ENCODE measurements at places on chromosomes 1 and 21.

- no peak for DNase-seq
Measured at GRCh38 chr1:202810193-202810614, 550 bp upstream of the PCAT6 start.

DNA sequence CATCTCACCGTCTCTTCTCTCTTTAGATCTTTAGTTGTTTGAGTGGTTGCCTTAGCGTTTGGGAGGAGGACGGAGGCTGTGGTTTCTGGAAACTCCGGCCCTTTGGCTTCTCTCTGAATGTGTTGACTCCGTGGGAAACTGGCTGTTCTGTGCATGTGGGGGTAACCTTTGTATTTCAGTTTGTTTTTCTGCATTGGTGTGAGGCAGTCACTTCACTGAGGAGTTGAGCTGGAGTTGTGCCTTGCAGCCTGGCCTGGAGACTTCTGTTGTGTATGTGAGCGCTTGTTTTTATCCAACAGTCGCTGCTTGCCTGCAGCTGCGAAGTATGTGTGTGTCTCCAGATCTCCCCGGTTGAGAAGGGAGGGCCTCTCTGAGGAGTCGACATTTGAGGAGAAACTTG is 33.6 kb downstream of the CLDN14 start:
- no peak for DNase-seq

GRCh38 chr1:226181996-226182714 is 4.4 kb downstream of the ACBD3 start:
- DNase-seq = no peak

GRCh38 chr1:42738678-42739226 is 1.3 kb downstream of the CLDN19 start:
- no peak for DNase-seq

- DNase-seq = no peak
Measured at GRCh38 chr1:54347261-54347954, 58.8 kb downstream of the SSBP3 start.

- no peak for DNase-seq
Measured at GRCh38 chr1:74767490-74767889, 34.5 kb downstream of the TYW3 start.

GRCh38 chr1:23845163-23845562 is 19.9 kb upstream of the HMGCL start:
- DNase-seq = no peak

- no peak for DNase-seq
Measured at GRCh38 chr1:82062206-82062605, 261.5 kb downstream of the ADGRL2 start.

DNA sequence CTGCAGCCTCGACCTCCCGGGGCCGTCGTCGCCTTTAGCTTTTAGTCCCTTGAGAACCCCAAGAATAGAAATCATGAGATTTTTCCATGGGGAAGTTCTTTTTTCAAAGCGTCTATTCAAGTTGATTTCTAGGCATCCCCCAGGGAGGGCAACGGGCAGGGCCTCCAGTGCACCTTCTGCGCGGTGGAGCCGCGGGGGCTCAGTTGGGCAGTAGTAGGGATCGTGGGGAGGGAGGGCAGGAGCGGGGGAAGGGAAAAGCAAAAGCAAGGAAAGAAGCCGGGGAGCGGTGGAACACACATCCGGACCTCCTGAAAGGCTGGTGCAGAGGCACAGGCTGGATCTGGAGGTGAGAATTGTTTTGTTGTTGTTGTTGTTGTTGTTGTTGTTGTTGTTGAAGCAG is 103.4 kb downstream of the PPIAL4G start:
- DNase-seq = no peak

GRCh38 chr1:54109129-54110090 is 43.4 kb downstream of the CDCP2 start:
- DNase-seq = no peak

GRCh38 chr1:195251900-195252299 is 1356.3 kb downstream of the KCNT2 start:
- no peak for DNase-seq

GRCh38 chr1:89616844-89617627 is 15.9 kb upstream of the LRRC8C start:
- DNase-seq = no peak

- no peak for DNase-seq
Measured at GRCh38 chr1:212293579-212293978, 8.4 kb downstream of the PPP2R5A start.

DNA sequence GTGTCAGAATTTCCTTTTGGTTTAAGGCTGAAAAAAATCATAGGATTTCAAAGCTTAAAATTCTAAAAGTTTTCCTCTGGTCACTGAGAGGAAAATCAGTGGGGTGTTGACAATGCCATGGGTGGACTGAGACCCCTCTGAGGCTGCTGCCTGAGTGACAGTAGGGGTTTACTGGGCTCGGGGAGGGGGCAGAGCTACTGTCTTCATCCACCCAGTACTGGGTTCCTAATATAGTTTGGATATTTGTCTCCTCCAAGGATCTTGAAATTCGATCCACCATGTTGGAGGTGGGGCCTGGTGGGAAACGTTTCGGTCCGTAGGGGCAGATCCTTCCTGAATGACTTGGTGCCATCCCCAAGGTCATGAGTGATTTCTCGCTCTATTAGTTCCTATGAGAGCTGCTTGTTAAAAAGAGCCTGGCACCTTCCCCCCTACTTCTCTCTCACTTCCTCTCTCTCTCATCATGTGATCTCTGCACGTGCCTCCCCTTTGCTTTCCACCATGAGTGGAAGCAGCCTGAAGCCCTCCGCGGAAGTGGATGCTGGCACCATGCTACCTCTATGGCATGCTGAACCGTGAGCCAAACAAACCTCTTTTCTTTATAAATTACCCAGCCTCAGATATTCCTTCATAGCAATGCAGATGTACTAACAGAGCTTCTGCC is 72.3 kb downstream of the MAP10 start:
- DNase-seq = no peak

- DNase-seq = no peak
Measured at GRCh38 chr1:8883491-8883890, 5.0 kb upstream of the ENO1 start.

GRCh38 chr1:81412954-81413353 is 387.8 kb upstream of the ADGRL2 start:
- no peak for DNase-seq

DNA sequence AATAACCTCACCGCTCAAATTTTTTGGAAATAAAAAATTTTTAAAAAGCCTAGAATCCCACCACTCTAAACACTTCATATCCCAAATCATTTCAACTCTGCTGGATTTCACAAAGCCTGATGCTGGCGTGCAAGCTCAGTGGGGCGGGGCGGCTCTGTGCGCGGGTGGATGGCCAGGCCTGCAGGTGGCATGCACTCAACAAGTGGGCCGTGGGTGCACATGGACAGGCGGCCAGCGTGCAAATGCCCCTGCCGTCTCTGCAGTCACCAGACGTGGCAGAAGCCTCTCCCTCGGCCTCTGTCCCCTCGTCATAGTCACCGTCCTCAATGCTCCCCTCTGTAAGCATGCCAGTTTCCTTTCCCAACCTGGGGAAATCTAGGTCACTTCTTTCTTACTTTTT is 6.6 kb upstream of the PDE9A start:
- DNase-seq = no peak

All from stimulated activated naive CD4-positive, alpha-beta T cell (primary cell).